ENCODE measurements at places on chromosomes 11 and 22.

DNA sequence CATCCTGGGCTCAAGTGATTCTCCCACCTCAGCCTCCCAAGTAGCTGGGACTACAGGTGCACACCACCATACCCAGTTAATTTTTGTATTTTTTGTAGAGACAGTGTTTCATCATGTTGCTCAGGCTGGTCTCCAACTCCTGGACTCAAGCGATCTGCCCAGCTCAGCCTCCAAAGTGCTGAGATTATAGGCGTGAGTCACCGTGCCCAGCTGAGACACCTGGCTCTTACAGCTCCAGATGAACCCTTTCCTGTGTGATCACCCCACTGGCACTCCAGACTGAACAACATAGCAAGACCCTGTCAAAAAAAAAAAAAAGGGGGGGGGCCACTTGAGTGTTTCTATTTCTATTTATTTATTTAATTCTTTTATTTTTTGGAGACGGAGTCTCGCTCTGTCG lies 1.0 kb upstream of the ADSL start:
- DNase-seq = no peak

- no peak for DNase-seq
These were observed 59.9 kb downstream of the TRAF6 start for GRCh38 chr11:36450110-36450572.

GRCh38 chr11:65640483-65641296 lies 2.8 kb downstream of the SIPA1 start:
- DNase-seq = peak; percentile 27

DNA sequence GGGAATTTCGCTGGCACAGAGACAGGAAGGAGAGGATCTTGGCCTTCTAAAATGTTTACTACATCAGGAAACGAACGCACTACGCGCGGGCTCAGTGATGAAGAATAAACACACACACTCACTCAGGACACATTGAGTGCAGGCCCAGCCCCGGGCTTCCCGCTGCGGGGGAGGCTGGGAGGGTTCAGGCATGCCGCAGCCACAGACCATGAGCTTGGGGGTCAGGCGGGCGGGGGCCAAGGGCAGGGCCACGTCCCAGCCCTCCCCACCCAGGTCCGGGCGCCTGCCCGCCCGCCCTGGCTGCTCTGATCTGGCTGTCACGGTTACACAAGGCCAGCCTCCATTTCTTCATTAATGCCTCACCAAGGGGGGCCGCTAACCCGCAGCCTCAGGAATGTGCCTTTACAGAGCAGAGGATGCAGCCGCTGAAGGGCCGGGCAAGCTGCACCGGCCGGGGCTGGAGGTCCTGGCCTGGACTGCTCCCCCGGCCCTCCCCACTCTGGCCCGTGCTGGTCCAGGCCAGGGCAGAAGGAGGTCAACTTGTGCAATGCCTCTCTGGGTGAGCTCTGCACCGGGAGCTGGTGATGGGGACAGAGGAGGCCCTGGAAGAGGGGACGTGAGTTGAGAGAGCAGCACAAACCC lies 41.7 kb downstream of the IGF2 start:
- no peak for DNase-seq

DNA sequence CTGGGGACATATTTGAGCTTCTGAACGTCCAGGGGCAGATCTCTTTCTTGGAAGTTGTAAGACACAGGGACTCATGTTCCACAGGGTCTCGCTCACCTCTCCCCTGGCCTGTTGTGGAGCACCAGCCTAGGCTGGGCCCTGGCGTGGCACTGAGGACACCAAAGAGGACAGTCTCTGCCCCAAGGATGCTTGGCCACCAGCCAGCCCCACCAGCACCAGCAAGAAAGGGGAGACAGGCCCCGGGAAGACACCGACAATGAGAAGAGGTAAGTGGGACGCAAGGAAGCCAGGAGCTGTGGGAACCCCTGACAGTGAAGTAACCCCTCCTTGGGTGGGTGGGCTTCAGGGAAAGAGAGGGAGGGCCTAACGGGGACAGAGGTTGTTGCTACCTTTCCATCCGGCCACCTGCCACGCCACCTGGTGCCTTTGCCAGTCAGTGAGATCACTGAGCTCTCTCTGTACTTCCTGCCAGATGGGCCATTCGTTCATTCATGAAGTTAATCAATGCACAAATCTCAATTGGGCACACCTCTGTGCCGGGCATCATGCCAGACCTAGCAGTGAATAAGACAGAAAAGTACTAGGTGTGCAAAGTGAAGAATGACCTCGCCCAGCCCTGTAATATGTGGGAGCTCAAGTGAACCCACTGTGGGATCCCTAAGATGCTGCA lies 11.1 kb downstream of the APOL5 start:
- no peak for DNase-seq

GRCh38 chr11:210122-210802 lies 2.8 kb downstream of the RIC8A start:
- no peak for DNase-seq

DNA sequence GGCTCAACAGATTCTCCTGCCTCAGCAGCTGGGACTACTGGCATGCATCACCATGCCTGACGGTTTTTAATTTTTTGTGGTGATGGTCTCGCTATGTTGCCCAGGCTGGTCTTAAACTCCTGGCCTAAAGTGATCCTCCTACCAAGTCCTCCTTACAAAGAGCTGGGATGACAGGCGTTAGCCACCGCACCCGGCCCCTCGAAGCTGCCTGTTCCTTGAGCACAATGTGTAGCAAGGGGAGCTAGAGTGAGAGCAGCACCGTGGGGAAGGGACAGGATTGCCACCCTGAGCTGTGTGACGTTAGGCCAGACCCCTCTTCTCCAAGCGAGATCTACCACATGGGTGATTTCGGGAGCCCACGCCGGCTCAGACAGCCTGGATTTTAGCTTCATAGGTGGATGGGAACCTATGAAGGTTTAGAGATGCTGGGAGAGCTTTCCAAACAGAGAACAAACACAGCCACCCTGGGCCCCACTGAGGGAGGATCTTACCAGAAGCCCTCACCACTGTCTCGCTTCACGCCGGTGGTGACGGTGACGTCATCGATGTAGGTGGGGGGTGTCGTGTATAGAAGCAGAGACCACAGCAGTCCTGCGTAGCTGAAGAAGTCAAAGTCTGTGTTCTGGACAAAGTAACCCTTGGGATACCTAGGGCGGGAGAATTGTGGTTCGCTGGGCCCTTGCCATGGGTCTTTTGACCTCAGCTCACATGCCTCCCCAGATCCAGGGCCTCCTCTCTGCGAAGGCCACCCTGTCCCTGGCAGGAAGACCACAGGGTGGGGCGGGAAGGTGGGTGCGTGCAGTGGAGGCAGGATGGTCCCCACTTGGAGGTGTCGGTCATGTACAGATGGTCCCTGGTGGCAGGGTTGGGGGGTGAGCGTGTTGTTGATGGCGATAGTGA lies 23.1 kb downstream of the RGL4 start:
- no peak for DNase-seq

- DNase-seq = peak; percentile 62
These were observed 2.2 kb downstream of the BCR start for GRCh38 chr22:23182309-23183060.

DNA sequence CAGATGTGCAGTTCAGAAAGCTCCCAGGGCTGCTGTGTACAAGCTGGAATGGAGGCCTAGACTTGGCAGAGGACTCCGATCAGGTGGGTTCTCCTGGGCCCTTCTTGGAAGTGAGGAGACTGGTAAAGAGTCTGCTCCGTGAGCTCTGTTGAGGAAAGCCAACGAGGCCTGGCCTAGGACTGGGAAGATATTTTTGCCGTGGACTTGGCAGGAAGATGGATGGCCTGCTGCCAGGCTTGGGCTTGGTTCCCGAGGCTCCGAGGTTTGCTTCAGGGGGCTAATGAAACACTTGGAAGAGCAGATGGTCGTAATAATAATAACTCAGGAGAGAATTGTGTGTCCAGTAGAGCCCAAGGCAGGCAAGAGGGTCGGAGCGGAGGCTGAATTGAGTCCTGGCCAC lies 3.9 kb downstream of the GALR3 start:
- no peak for DNase-seq

GRCh38 chr22:44890416-44891292 lies 119.2 kb downstream of the PHF21B start:
- DNase-seq = no peak

DNA sequence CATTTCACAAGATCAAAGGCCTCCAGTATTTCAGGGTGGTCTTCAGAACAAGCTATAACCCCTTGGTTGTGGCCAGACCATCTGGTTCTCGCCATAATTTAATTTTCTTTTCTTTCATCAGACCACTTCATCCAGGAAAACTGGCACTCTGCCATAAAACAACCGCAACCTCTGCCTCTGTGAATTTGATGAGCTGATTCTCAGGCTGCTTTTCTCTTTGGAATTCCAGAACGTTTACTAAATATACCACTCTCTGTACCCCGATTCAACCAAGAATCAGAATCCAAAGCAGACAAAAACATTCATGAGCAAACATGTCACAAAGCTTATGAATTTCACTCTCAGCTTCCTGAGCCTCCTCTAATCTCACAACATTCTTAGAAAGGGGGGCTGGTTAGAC lies 331.8 kb upstream of the SYN3 start:
- DNase-seq = no peak

DNA sequence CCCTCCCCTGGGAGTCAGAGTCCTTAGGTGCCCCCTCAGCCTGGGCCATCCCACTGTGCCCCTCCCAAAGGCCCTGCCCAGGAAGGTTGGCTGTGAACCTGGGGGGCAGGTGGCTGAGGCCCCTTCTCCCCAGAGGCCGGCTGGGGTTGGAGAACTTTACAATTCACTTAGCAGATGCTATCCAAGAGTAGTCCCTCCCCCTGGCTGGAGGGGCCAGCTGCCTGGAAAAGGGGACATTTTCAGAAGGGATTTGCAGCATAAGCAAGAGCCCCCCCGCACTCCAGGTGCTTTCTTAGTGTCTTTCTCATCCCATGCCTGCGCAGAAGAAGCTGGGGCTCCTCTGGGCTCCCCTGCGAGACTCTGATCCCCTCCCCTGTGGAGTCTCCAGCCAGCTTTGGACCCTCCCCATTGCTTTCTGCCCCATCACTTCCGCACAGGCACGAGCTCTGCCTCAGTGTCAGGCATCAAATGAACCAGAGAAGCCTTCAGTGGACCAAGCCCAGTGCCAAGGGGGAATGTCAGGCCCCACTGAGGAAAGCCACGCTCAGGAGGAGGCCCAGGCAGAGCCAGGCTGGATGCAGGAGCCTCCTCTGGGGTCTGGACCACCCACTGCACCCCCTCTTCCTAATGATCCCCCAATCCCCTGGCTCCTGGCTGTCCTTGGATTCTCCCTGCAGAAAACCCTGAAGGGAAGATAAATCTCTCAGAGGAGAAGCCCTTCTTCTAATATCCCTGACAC lies 3.7 kb downstream of the SSTR3 start:
- DNase-seq = no peak

GRCh38 chr11:2740275-2740940 lies 40.6 kb upstream of the KCNQ1OT1 start:
- DNase-seq = no peak

GRCh38 chr11:75100314-75100713 lies 3.6 kb upstream of the OR2AT4 start:
- no peak for DNase-seq

- DNase-seq = no peak
These were observed 50.1 kb upstream of the OLFML1 start for GRCh38 chr11:7435176-7435575.

GRCh38 chr11:36123336-36124101 lies 165.7 kb downstream of the COMMD9 start:
- no peak for DNase-seq

DNA sequence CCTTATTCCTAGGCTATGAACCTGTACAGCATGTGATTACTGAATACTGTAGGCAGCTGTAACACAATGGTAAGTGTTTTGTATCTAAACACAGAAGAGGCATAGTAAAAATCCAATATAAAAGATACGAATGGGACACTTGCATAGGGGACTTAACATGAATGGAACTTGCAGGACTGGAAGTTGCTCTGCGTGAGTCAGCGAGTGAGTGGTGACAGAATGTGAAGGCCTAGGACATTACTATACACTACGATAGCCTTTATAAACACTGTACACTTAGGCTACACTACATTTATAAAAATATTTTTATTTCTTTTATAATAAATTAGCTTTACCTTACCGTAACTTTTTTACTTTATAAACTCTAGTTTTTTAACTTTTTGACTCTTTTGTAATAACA lies 81.1 kb downstream of the PGR start:
- DNase-seq = no peak

DNA sequence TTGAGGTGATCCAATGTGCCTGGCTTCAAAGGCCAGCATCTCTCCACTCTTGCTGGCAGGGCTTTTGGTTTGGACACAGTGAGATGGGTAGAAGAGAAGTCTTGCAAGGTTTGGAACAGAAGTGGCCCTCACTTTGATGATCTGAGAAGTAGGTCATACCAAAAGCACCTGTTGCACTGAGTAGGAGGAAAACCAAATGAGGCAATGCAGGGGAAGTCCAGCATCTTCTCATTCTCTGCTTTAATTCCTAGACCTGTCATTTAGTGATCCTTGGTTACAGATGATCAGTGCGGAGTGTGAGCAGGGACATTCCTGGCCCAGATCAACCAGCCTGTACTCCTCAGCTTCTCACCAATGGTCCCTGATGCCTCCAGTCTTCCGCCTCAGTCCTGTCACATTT lies 990.5 kb downstream of the OPCML start:
- DNase-seq = no peak

DNA sequence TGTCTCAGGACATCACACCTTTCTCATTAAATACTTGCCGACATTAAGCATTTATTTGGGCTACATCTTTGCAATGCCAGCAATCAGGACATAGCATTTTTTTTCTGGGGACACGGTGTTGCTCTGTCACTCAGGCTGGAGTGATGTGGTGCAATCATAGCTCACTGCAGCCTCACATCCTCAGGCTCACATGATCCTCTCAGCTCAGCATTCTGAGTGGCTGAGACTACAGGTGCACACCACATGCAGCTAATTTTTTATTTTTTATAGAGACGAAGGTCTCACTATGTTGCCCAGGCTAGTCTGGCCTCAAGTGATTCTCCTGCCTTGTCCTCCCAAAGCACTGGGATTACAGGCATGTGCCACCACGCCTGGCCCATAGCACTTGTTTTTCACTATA lies 21.6 kb downstream of the OR9G1 start:
- DNase-seq = no peak

Data from activated CD4-positive, alpha-beta T cell treated with anti-CD3 and anti-CD28 coated beads, Interleukin-2, amount 50 U/mL, for 24 hours (primary cell).